ENCODE measurements at places on chromosomes 6 and 20.
A peak's percentile ranks its signal among the peaks of the same experiment; 100 is the strongest.

DNA sequence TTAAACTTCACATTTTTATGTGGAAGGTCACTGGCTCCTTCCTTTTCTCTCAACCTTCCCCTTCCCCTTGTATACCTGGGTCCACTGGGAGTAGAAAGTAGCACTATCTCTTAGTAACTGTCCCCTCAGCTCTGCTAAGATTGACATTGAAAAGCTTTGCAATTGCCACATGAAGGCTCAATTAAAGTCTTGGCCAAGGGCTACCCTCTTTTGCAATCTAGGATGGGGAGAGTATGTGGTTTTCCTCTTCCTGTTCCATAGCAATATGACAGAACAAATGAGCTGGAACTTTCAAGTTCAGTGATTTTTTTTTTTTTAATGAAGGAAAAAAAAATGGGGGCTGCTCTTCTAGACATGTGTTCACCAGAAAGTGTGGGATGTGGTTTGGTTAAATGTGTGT is 37.1 kb downstream of the PROKR2 start:
- DNase-seq: no peak

DNA sequence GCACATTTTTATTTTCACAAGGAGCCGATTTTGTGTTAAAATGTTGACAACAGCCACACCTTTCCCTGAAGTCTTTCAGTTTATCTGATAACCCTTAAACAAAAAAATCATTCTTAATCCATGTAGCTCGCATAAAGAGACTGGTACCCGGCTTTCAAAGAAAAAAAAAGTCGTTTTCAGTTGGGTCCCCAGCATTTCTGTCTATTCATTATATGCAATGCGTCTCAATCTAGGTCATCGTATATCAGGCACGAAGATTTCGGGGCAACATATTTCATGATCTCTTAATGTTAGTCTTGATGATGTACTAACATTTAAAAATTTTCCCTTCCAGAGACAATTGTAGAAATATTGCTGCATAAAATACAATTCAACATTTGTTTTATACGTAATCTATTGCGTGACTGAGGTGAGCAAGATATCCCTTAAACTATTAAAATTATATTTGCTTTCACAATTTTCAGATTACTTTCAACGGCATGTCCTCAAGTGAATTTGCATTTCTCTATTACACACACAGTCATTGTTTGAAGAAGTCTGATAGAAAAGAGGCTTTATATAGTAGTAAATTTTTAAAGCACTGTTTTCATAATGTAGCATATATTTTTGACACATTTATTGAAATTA is 2.9 kb upstream of the TUBB2B start:
- no peak for DNase-seq

GRCh38 chr6:51992876-51993275 is 94.5 kb downstream of the PKHD1 start:
- DNase-seq: no peak

DNA sequence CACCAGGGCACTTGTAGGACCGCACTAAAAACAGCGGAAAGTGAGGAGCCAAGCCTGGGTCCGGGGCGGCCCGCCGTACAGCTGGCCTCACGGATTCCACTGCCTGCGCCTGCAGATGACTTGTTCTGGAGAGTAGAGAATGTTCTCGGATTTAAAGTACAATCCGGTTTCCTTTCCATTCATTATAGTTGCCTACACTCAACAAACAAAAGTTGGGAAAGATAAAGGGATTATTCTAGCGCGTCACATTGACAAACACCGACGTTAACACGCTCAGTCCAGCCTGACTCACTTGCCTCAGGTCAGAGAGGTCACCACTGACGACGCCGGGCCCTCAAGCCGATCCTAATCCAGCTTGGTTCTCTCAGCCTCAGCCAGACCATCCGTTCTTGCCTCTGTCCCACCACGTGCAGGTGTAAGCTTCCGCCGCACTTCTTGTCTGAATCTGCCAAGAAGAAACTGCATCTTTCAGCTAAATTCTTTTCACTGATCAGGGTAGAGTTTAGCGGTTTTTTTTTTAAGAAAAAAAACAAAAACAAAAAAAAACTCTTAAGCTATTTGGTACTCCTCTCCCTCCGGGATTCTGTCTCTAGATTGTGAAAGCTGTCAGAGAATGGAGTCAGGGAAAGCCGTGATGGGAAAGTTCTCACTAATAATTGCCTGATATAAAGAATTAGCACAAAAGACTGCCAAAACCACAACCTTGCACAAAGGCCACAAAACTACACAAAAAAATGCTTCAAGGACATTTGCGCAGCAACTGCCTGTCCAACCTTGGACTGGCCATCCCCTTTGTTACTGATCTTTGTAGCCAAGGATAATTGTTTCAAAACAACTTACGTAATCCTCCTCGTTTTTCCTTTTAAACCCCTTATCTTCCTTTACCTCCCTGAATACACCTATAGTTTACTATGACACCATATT is 1.1 kb upstream of the PHF10 start:
- DNase-seq: peak; percentile 53

- DNase-seq: no peak
Measured at GRCh38 chr6:169074526-169074925, 179.1 kb downstream of the THBS2 start.

GRCh38 chr20:13402171-13402760 is 181.2 kb downstream of the ISM1 start:
- DNase-seq: no peak

GRCh38 chr6:129419324-129419723 is 290.7 kb downstream of the ARHGAP18 start:
- DNase-seq: no peak

GRCh38 chr20:58440021-58440767 is 51.2 kb downstream of the VAPB start:
- DNase-seq: no peak

GRCh38 chr6:16238963-16239797 is 793 bp downstream of the GMPR start:
- peak; percentile 72 for DNase-seq

DNA sequence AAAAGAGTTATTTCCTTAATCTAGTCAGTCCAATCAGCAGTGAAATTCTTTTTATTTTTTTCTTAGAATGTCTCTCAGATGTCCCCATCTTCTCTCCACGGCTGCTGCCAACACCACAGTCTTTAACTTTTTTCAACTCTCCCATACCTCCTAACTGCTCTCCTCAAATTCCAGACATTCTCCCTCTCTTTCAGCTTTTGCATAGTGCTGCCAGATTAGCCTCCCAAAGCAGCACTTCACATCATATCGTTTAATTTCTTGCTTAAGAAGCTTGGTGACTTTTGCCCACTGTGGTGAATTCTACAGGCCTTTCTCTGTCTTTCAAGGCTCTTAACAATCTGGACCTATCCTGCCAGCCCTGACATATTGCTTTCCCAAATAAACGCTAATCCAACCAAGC is 233.4 kb downstream of the UST start:
- DNase-seq: no peak

DNA sequence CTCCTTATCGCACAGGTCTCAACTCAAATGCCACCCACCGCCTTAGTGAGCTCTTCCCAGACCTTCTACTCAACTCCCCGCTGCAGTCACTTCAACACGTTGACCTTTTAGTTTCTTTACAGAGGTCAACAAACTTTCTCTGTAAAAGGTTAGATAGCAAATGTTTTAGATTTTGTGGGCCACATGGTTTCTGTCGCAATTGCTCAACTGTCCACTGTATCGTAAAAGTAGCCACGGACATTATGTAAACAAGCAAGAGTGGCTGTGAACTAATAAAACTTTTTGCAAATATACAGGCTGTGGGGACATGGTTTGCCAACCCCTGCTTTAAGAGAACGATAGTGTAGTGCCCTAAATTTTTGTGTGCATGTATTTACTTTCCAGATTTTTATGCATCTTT is 247.6 kb upstream of the TSHZ2 start:
- DNase-seq: no peak

- DNase-seq: no peak
Measured at GRCh38 chr6:3343089-3343883, 84.5 kb downstream of the PSMG4 start.
